Substantia nigra (tissue), 51 donors: ENCODE measurements at places on chromosomes 6 and 20.

GRCh38 chr6:95768539-95768938 is 191.2 kb downstream of the MANEA start:
- DNase-seq: no peak

DNA sequence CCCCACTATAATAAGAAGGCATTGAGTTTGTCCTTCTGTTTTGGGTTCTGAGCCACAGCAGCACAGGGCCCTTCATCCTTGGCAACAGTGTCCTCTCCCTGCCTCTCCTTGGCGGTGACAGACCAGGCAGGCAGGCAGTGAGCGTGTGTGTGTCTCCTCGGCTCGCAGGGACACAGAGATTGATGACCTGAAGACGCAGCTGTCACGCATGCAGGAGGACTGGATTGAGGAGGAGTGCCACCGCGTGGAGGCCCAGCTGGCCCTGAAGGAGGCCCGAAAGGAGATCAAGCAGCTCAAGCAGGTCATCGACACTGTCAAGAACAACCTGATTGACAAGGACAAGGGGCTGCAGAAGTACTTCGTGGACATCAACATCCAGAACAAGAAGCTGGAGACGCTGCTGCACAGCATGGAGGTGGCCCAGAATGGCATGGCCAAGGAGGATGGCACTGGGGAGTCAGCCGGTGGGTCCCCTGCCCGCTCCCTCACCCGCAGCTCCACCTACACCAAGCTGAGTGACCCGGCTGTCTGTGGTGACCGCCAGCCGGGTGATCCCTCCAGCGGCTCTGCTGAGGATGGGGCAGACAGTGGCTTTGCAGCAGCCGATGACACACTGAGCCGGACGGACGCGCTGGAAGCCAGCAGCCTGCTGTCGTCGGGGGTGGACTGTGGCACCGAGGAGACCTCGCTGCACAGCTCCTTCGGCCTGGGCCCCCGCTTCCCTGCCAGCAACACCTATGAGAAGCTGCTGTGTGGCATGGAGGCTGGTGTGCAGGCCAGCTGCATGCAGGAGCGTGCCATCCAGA is 24.0 kb downstream of the SDCBP2 start:
- no peak for DNase-seq

- no peak for DNase-seq
Observed at GRCh38 chr6:35483490-35483889, 13.4 kb downstream of the TEAD3 start.

DNA sequence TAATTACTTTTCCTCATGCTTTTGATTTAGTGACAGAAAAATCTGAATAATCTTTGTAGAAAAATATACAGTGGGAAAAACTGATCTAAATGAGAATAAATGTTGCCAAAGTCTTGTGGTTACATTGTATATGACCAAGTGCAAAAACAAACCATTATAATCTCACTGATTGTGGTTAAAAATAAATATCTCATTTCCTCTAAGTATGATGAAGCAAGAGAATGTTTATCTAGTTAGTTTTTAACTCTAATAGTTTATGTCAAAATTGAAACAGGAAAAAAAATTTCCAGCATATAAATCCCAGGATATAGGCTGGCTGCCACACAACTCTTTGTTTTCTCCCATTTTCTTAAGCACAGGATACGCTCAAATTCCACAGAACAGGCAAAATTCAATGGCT is 392.7 kb upstream of the ID4 start:
- DNase-seq: no peak

DNA sequence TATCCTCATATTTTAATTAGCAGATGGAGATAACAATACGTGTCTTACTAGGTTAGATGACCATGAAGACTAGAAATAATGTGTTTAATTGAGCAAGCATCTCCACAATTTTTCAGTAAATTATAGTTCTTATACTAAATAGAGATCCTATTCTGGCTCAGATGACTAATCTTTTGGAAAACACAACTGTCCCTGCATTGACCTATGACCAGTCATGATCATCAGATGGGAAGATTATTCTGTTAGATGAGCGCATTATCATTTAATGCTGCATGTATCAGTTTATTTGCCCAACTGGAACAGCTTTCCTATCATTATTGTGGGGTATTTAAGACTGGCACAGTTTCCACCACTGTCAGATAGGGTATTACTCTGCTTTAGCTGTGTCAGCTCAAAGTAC is 185.5 kb downstream of the MOXD1 start:
- no peak for DNase-seq

GRCh38 chr20:24646321-24646720 is 176.9 kb downstream of the SYNDIG1 start:
- no peak for DNase-seq

DNA sequence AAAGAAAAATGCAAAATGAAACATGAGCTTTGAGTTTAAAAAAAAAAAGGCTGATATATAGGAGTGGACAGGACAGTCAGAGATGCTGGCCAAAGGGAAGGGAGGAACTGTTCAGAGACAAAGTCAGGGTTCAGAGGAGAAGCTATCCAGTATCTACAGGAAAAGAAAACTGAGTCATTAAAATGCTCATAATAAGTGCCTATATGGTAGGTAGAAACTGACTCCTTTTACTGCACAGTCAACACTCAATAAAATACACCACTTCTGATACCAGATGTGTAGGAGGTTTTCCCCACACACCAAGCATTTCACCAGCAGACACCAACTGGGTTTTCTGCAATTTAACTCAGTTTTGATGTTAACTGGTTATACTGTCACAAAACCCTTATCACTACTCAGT is 32.9 kb downstream of the FRK start:
- no peak for DNase-seq
